ENCODE measurements at places on chromosomes 6 and 20. TPM values are rescaled to one million over a fixed set of nuclear protein-coding genes. Genes with fewer than 3 reads are reported as not detected.

DNA sequence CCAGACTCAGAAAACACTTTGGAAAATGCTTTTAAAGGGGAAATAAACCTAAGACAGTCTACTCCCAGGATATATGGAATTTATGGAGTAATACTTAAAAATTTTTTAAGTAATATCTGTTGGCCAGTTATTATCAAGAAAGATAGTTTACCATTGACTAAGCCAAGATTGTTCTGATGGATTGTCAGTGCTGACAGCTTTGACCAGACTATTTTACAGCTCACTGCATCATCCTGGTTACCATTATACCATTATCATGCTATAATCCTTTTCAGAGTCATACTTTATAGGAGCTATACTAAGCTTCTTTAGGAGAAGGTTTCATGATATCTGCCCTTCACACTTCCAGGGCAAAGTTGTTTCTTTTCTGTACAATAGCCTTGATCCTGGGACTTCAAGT is 16.5 kb downstream of the GTF2H5 start:
- DNase-seq: no peak
- no peaks in the 10 kb centered on the region for H3K27me3 ChIP-seq
- H3K36me3 ChIP-seq: peaks cover 20% of the 10 kb centered on the region
- H3K4me1 ChIP-seq: peaks cover 35% of the 10 kb centered on the region
- no peak overlapping the region for H3K4me3 ChIP-seq

- H3K27me3 ChIP-seq: no peaks in the 10 kb centered on the region
- DNase-seq: no peak
- peaks cover 9% of the 10 kb centered on the region for H3K4me1 ChIP-seq
- H3K27ac ChIP-seq: no peak overlapping the region
- H3K4me3 ChIP-seq: no peak overlapping the region
- H3K36me3 ChIP-seq: peaks cover 17% of the 10 kb centered on the region
These were observed 90.5 kb downstream of the ZMYND8 start for GRCh38 chr20:47265984-47266383.

ADGRG6 gene
- 0.36 TPM for total RNA-seq

- DNase-seq: no peak
- H3K27ac ChIP-seq: no peak overlapping the region
- H3K4me1 ChIP-seq: peaks cover 5% of the 10 kb centered on the region
- H3K36me3 ChIP-seq: no peaks in the 10 kb centered on the region
- H3K4me3 ChIP-seq: no peak overlapping the region
- peaks cover 16% of the 10 kb centered on the region for H3K27me3 ChIP-seq
These were observed 4.4 kb upstream of the COL19A1 start for GRCh38 chr6:69861986-69862385.

DNA sequence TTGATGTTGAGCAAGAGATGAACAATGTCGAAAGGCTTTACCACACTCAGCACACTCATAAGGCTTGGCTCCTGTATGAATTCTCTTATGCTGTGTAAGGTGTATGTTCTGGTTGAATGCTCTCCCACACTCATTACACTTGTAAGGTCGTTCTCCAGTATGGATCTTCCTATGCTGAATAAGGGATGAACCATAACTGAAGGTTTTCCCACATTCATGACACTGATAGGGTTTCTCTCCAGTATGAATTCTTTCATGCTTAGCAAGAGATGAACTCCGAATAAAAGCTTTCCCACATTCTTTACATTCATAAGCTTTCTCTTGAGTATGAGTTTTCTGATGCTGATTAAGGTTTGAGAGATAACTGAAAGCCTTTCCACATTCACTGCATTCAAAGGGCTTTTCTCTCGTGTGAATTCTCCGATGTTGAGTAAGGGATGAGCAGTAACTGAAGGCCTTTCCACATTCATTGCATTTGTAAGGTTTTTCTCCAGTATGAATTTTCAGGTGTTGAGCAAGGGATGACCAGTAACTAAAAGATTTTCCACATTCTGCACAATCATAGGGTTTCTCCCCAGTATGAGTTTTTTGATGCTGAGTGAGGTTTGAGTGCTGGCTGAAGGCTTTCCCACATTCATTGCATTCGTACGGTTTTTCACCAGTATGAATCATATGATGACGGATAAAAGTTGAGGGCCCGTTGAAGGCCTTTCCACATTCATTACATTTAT is 21.1 kb downstream of the ZNF184 start:
- no peak overlapping the region for H3K4me3 ChIP-seq
- H3K4me1 ChIP-seq: no peaks in the 10 kb centered on the region
- H3K27ac ChIP-seq: no peak overlapping the region

- H3K27me3 ChIP-seq: no peaks in the 10 kb centered on the region
- H3K36me3 ChIP-seq: no peaks in the 10 kb centered on the region
- peak overlapping the region; percentile 57 for H3K4me3 ChIP-seq
- DNase-seq: no peak
These were observed 15.9 kb upstream of the FYN start for GRCh38 chr6:111888928-111889695.

SLC17A2 gene
- not detected for total RNA-seq

DNA sequence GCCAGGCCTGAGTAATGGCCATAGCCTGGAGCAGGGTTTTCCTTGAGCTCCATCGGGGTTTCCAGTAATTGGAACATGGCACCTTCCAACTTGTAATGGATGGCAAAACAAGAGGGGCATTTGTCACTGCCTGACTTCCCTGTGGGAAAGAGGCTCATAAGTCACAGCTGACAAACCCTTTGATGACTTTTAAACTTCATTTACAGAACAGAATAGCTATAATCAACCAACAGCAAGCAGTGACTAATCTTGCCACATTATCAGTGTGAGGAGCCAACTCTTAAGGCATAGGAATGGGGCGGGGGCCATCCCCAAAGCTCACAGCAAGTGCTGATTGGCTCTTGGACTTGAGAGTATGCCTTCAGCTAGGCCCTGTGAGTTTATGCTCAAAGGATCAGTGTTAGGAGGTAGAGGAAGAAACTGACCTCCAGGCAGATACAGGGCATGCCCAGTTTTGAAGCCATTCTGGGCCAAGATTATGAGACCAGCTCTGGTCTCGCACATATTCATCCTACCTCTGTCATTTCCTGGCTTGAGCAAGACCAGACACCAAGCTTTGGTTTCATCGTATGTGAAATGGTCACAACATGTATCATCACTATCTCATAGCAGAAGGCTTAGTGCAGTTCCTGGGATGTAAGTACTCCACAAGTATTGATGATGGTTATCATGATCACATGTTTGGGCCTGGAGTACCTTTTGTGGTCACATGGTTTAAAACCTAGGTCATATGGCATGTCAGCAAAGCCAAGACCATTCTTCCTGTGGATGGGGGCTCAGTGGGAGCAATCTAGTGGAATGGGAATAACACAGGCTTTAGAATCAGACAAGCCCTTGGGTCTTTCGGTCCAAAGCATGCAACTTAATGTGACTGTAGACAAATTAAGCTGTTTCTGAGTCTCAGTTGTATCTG is 49.2 kb downstream of the EIF2S2 start:
- H3K27ac ChIP-seq: peak overlapping the region; percentile 43
- DNase-seq: no peak
- no peak overlapping the region for H3K4me3 ChIP-seq
- no peaks in the 10 kb centered on the region for H3K27me3 ChIP-seq

GRCh38 chr6:107689190-107689589 is 134.9 kb downstream of the SCML4 start:
- no peaks in the 10 kb centered on the region for H3K27me3 ChIP-seq
- no peak for DNase-seq
- H3K36me3 ChIP-seq: no peaks in the 10 kb centered on the region
- peak overlapping the region; percentile 98 for H3K27ac ChIP-seq
- peaks cover 46% of the 10 kb centered on the region for H3K4me1 ChIP-seq
- H3K4me3 ChIP-seq: no peak overlapping the region
